ENCODE measurements at places on chromosomes 1 and 21. TPM values are rescaled to one million over a fixed set of nuclear protein-coding genes. Genes with fewer than 3 reads are reported as not detected.

GRCh38 chr1:118983558-118984041 lies 4.5 kb downstream of the TBX15 start:
- DNase-seq = no peak

DNA sequence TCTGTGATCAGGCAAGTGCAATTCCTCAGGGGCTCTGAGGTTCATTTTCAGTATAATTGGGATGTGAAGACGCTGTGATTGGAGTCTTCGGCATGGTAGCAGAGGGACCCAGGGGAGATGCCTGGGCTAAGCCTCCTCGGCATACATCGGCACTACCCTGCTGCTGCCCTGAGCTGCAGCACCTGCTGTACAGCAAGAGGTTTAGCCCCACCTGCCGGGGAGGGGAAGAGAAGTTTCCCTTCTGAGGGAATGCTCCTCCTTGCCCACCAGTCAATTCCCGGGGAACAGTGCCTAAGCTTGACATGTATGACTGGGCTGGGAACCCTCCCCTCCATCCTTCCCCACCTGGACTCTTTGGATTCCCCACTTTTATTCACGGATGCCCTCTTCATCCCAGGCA lies 24.9 kb downstream of the CNIH3 start:
- peak; percentile 66 for DNase-seq

PRAMEF10 gene
- total RNA-seq = not detected

VHLL gene
- not detected for total RNA-seq

DNA sequence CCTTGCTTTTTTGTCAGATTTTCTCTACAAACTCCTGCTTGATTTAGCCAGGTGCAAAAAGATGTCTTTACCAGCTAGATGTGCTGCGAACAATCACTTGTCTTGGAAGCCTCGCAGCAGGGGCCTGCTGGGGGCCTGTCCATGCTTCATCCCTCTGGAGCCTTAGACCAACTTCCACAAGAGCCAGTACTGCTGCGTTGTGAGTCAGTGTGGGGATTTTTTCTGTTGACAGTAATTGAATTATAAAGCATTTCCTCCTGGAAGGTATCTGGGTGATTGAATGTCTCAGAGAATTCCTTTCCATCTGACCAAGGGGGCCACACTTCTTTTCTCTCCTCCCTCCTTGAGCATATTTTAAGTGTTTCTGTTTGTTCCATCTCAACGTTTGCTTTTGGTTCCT lies 40.4 kb upstream of the LDLRAP1 start:
- DNase-seq = no peak

DNA sequence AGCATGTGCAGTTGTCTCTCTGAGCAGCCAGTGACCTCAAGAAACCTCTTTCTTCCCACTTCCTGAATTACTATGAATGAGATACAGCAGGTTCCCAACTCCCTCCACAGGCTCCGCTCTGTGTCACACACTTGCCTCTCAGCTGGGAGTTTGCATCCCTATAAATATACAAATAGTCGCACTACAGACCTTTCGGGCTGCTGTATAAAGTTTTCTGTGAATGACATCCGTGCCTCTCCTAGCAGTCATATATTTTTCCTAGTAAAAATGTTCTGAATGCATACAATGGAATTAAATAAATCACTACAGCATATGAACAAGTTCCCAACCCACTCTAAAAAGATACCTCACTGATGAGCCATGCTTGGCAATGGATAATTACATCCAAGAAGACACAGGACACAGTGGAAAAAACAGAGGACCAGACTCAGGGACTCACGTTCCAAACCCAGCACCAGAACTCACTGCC lies 66.8 kb downstream of the CAPZB start:
- no peak for DNase-seq

DNA sequence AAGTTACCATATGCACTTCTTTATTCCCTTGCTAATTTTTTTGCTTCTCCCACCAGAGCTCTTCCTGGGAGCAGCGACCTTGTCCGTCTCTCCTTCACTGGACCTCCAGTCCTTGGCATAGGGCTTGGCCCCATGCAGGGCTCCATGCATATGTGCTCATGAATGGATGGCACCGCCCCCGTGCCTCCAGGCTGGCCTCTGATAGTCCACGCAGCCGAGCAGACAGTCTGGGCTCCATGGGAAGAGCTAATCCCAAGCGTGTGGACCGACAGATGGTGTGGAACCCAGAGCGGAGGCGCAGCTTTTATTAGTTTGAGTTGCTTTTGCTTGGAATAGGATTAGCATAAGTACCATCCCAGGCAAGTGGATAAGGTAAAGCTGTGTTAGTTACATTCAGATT lies 41.8 kb downstream of the CDCP2 start:
- no peak for DNase-seq

GRCh38 chr21:41228492-41228891 lies 60.5 kb downstream of the BACE2 start:
- DNase-seq = no peak

- DNase-seq = no peak
These were observed 25.2 kb upstream of the DYRK1A start for GRCh38 chr21:37341254-37341960.

SEMA6C gene
- total RNA-seq = 17.5 TPM

PTAFR gene
- 1.2 TPM for total RNA-seq

DNA sequence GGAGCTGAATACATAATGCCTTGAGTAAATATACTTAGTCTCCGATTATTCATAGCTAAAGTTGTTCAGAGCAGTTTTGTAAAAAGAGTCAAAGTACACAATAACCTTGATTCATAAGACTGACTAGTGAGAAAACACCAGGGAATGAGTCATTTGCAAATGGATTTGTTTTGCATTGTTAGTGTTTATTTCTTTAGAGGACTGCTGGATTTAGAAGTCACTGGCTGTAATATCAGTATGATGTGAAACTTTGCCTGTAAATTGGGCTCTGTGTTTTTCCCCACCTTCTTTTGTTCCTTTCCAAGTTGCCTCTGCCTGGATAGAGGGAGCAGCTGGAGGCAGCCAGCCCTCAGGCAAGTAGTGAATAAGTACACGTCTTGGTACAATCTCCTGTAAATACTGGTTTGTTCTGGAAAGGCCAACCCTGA lies 474.7 kb downstream of the NUF2 start:
- no peak for DNase-seq

DNA sequence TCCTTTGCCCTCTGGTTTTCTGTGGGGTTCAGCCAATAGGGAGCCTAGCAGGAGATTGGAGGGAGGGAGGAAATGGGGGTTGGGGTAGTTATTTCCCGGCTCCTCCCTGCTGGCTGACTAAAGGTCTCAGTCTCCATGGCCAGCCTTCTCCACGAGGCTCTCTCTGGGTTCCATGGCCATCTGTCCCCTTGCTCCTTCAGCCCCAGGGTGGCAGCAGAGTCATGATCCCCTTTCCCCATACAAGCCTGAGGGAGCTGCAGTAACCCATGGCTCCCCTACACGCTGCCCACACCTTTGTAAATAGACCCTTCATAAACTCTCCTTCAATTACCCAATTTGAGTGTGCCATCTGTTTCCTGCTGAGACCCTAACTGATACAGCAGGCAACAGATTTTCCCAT lies 176.1 kb upstream of the CSF3R start:
- DNase-seq = no peak

DNA sequence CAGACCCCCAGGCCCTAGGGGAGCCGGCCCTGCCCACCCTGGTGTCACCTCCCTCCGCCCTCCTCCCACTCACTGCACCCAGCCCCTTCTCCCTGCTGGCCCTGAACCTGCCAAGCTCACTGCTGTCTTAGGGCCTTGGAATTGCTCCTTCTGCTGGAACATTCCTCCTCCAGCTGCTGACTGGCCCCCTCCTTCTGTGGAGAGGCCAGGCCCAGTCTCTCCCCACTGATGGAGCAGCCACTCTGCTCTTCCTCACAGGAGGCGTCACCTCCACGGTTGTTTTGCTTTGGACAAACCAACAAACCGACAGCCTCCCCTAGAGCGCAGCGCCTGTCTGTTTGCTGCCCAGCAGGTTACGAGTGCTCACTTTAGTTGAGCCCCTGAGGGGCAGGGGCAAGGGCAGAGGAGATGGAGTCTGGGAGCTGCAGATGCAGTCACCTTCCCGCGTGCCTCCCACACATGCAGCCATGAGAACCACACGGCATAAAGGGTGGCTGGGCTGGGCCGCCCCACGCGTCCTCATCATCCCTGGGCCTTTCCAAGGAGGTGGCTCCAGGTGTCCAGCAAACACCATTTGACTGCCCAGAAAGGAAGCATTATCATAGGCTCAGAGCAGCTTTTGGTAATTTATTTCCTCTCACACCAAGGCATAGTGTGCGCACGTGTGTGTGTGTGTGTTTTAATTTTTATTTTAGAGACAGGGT lies 9.4 kb downstream of the OXCT2 start:
- no peak for DNase-seq

DNA sequence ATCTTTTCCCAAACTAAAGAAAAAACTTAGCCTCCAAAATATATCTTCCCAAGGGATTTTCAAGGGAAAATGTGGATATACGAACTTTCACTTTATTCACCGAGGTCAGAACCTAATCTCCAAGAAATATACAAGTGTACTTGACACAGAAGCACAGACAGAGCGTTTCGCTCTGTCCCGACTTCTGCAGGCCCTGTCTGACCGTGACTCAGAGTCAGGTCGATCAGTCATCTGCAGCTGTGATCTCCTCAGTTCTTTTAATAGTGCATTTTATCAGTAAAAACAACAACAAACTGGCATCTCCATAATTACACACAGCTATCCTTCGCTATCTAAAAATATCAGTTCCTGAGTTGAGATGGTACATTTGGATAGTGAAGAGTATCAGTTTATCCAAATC lies 226.6 kb downstream of the TM2D1 start:
- DNase-seq = no peak

ARHGEF10L gene
- total RNA-seq = 39.6 TPM

- DNase-seq = no peak
These were observed 52.8 kb upstream of the TMPRSS2 start for GRCh38 chr21:41560661-41561158.

DNA sequence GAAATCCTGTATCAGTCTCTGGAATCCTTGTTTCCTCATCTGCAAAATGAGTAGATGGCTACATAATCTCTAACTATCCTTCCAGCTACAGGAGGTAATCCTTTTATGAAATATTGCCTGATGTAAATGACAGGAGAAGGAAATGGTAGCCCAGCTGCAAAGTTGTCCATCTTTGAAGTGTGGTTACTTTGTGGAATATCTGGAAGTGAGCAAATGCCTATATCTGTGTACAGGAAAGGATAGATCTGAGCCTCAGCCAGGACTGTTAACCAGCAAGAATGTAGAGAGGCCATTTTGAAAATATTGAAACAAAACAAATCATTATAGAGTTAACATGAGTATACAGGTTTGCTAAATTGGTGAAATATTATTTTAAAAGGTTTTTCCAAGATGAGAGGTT lies 74.8 kb upstream of the BMP8A start:
- DNase-seq = no peak

DNA sequence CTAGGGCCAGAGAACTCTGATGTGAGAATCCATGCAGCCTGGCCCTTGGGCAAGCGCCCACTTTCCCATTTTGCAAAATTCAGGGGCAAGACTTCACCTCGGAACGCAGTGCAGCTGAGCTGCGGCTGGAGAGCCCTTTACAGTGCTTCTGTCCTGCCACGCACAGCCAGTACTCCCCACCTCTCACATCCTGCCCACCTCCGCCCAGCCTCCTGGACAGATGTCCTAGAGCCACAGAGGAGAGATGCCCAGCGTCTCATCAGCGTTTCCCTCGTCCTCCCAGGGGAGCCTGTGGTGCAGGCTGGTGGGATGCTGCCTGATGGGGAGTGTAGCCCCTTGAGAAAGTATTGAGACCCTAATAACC lies 29.6 kb downstream of the RUNX3 start:
- no peak for DNase-seq

Data from H1 (cell line).